HFF-Myc (cell line): ENCODE measurements at places on chromosomes 5 and 9.

GRCh38 chr5:91591076-91591475 lies 208.0 kb upstream of the ARRDC3 start:
- peak; percentile 4 for DNase-seq

DNA sequence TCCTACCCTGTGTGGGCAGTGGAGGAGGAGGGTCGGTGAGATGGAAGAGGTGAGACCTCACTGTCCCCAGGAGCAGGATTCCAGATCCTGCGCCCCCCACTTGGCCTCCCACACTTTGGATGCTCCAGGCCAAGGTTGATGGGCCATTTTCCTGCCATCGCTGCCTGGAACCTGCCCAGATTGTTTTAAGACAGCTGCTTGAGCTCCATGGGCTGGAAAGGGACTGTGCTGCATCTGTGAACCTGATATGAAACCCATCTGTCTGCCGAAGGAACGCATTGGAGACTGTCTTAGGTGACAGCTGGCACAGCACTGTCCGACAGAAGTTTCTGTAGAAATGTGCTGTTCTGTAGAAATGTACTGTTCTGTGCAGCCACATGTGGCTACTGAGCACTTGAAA lies 72.7 kb upstream of the SLC25A48 start:
- DNase-seq, result no peak

DNA sequence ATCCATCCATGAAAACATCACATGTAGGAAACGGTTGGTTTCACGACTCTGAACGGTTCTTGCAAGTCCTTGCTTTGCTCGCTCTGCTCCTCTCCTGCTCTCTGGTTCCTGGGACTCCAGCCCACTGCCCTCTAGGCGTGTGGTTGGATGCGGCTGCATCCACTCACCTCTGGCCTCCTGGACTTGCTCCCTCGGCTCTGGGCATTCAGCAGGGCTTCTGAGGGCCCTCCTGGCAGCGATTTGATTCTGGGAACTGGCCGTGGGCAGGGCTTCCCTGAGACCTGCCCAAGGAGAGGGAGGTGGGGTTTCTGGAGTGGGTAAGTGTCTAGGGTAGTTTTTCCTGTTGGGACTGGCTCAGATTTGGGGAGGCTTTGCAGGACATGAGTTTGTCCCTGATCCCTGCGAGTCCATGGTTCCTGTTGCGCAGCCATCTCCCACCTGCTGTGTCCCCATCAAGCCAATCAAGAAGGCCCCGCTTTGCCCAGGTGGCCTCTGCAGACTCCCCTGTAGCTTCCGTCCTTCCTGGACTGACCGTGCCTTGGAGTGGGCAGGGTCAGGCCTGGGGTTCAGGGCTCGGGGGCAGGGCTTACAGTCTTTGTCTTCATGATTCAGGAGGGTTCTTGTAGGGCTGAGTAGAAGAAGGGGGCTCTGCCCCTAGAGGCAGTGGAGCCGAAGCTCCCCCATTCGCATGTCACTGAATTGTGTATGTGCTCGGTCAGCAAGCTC lies 192.3 kb downstream of the CACNA1B start:
- DNase-seq, result no peak

DNA sequence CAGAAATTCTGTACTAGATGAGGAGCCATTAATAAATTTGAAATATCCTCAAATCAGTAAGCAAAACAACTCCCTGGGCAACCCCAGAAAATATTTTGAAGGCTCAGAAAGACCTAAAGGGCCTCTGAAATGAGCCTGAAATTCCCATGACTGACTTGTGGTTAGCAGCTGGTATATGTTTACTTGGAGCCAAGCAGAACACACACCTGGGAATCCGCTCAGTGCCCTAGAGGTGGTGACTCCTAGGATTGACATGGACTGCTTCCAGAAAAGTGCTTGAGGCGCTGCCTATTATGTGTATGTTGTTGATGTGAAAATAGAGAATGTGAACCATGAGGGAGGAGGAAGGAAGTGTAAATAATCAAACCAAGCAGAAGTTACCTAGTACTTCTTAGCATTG lies 14.7 kb downstream of the RFK start:
- DNase-seq, result no peak

GRCh38 chr9:132472199-132472598 lies 62.2 kb downstream of the CFAP77 start:
- DNase-seq, result no peak

- no peak for DNase-seq
These were observed 535 bp downstream of the RFX3 start for GRCh38 chr9:3525096-3525835.

DNA sequence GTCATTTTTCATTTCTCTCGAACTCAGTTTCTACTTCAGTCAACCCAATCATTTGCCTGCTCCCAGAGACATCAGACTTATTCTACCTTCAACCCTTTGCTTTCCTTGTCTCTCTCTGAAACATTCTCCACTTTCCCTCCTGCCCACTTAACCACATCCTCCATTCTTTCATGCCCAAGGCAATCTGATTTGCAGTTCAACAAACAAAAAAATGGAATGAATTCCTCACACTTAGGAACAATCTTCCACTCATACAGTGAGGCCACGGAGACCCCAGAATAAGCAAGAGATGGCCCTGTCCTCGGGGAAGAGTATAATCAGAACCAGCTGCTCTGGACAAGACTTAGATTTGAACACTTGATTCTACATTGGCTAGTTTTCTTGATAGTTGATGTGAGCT lies 180.5 kb downstream of the RFK start:
- no peak for DNase-seq

- no peak for DNase-seq
These were observed 198.8 kb downstream of the PRELID2 start for GRCh38 chr5:145636371-145636770.

GRCh38 chr5:122999947-123000563 lies 36.5 kb downstream of the PPIC start:
- no peak for DNase-seq

DNA sequence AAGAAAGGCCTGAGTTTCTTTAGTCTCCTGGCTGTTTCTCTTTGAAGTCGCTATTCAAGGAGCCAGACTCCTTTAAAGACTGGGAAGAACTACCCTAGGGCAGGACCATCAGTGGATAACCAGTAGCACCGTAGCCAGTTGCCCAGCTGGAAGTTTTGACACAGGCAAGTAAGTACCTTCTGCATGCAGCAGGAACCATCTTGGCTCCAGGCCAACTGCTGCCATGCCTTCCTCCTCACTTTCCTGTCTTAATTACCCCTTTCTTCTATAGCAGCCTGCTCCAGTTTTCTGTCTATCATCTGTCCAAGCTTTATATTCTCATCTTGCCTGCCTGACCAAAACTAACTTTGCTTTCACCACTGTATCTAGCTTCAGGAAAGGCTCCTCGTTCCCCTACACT lies 149.7 kb upstream of the SV2C start:
- DNase-seq, result no peak

- DNase-seq, result no peak
These were observed 544 bp downstream of the ADAMTS6 start for GRCh38 chr5:65481171-65481581.

GRCh38 chr5:149409268-149409948 lies 30.3 kb upstream of the IL17B start:
- no peak for DNase-seq

- DNase-seq, result no peak
These were observed 24.9 kb downstream of the MELK start for GRCh38 chr9:36597412-36598178.

DNA sequence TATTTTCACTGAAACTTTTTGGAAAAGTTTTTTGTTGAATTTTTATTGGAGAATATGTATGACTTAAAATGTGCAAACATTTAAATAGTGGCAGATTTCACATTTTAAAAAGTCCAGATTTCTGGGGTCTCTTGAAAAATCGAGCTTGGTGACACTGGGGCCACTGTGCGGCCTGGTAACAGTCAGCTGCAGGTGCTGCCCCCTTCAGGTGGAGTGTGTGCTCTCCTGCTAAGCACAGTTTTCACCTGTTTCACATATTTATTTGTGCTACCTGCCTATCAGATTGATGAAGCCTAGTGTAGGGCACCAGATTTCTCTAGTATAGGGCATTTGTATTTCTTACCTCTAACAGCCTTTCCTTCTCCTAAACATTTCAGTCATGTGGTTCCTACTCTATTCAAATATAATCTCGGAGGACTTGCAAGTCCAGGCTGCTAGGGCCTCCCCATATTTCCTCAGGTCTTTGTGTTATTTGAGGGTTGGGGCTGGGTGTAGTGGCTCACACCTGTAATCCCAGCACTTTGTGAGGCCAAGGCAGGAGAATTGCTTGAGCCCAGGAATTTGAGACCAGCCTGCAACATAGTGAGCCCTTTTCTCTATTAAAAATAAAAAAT lies 95.8 kb upstream of the KLF9 start:
- DNase-seq, result no peak

- DNase-seq, result peak; percentile 12
These were observed 986 bp downstream of the PLPP1 start for GRCh38 chr5:55533521-55534435.

DNA sequence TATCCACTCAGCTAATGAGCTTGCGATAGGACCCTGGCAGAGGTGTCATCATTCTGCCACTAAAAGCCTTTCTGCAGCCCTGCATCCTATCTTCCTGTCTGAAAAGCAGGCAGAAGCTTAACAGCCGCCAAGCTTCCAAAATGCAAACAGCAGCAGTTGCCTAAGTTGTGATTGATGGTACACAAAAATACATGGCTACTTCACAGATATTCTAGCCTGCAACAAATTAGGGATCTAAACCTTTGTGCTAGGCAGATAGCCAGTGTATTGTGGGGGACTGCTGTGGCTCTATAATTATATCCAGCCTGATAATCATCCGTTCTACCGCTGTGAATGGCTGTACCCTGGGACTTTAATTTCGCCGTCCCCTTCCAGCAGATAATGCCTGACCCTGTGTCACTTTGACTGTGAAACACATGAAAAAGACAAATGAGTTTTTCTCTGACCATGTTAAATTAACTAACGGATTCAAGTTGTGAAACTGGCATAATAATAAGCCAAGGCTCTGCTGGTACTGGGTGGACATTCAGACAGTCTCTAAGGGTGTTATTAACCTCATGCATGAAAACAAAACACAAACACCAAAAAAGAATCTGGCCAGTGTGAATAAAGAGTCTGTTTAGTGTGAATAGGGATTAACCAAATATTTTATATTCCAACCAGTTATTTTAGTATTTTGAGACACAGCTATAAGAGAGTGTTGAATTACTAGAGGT lies 45.9 kb downstream of the SEMA6A start:
- DNase-seq, result no peak

GRCh38 chr9:14693251-14693861 lies at the start of gene ZDHHC21:
ZDHHC21 (minus strand) TSS chr9:14693432; CDS start chr9:14674340, 19,092 bp downstream.
- DNase-seq, result no peak

DNA sequence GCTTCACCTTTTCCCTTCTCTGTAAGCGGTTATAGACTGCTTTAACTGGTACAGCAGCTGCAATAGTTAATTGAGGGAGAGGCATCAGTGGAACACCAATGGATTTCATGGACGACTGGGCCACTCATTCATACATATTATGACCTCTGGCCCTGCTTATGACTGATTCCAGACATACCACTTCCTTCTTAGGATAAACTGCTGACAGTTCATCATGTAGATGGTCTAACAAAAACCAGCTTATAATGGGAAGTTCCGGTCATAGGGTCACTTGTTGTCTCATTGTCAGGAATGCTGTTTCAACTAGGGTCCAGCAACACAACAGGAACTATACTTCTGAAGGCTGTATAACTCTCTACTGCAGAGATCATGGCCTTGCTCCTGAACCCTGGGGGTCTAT lies 265.2 kb upstream of the RASA1 start:
- no peak for DNase-seq

DNA sequence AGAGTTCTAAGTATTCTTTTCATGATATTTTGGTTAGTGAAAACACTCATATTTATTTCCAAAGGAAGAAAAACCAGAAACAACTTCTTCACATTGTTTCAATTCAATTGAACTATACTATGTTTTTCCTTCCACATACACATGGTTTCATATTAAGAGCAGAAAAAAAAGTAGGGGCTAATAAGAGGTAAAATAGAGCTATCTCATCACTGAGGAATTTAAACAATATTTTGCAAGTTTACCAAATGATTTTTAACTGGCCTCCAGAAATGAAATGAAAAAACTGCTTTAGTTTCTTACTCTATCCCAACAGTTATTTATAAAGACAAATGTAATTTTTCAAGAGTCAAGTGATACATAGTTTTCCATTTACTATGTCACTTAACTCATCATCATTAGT lies 233.5 kb downstream of the RFX3 start:
- DNase-seq, result no peak

DNA sequence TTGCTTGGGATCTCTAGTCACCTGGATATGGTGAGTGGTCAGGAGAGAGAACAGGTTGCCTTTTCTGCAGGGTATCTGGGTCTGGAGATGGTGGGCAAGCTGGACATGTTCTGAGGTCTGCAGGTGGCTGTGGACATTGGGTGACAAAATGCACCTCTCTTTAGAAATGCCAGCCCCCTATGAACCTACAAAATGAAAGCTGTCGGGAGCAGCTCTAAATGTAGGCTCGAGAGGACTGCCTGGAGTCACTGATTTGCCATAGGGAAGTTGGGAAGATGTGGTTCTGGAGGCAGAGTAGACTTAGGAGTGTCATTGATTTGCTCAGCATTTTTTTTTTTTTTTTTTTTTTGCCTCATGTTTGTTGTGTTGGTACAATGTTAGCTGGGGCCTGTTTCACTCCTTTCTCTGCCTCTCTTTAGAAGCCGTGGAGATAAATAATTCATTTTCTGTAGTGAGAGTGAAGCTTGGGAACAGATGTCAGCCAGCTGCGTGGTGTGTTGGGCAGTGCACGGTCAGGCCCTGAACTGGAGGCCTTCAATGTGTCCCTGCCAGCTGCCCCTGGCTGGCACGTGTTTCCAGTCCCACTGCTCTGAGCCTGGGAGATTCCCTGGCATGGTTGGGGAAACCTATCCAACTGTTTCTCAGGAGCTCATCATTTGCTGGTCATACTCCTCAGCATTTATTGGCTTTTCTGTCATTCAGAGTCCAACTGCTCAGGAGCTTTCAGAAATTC lies 5.4 kb downstream of the RGS3 start:
- no peak for DNase-seq

DNA sequence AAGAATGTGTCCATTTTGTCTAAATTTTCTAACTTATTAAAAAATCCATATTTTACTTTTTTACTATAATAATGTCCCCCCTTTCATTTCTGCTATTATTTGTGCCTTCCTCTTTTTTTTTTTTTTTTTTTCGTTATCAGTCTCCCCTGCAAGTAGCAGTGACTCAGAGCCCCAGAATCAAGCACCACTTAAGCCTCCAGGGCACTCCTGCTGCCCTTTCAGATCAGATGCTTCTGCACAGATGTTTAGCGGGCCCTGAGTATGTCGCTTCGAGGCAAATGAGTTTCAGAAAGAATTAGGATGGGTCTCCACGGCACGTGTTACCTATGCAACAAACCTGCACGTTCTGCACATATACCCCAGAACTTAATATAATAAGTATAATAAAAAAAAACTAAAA lies 11.7 kb downstream of the MED7 start:
- no peak for DNase-seq

- no peak for DNase-seq
These were observed 31.1 kb downstream of the SLC35A4 start for GRCh38 chr5:140595538-140596300.
